SJCRH30 (cell line): ENCODE measurements at places on chromosomes 1 and 21. TPM values are rescaled to one million over a fixed set of nuclear protein-coding genes. Genes with fewer than 3 reads are reported as not detected.

The TRPM2 gene
- 0.61 and 0.87 TPM in 2 replicates for total RNA-seq

The IKBKE gene
- total RNA-seq = 3.1 and 3.5 TPM in 2 replicates

The HTR6 gene
- total RNA-seq = 0.05 TPM in 1 of 2 replicates, not detected in the other

The ADCY10 gene
- 0.13 and 0.38 TPM in 2 replicates for total RNA-seq

The RIMS3 gene
- 10.0 and 12.7 TPM in 2 replicates for total RNA-seq

The ST6GALNAC3 gene
- 4.8 and 6.4 TPM in 2 replicates for total RNA-seq

The FMO1 gene
- not detected in 2 replicates for total RNA-seq
